GM20000 (cell line): ENCODE measurements at places on chromosomes 4 and X.

DNA sequence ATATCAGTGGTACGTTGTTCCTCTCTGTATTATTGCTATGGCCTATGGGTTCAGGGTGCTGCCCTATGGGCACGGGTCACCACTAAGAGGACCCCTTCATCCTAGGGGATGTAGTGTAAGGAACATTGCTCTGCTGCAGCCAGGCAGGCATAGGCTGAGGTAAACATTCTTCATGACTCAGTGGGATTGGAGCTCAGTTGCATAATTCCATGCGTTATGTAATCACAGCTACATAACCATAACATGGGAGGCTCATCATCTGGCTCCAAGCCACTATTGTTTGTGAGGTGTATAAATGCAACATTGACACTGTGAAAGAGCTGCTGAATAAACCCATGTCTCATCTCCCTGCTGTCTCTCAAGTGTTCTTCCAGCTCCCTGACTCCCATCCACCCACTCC is 375.2 kb downstream of the MAGEE1 start:
- no peak for DNase-seq

DNA sequence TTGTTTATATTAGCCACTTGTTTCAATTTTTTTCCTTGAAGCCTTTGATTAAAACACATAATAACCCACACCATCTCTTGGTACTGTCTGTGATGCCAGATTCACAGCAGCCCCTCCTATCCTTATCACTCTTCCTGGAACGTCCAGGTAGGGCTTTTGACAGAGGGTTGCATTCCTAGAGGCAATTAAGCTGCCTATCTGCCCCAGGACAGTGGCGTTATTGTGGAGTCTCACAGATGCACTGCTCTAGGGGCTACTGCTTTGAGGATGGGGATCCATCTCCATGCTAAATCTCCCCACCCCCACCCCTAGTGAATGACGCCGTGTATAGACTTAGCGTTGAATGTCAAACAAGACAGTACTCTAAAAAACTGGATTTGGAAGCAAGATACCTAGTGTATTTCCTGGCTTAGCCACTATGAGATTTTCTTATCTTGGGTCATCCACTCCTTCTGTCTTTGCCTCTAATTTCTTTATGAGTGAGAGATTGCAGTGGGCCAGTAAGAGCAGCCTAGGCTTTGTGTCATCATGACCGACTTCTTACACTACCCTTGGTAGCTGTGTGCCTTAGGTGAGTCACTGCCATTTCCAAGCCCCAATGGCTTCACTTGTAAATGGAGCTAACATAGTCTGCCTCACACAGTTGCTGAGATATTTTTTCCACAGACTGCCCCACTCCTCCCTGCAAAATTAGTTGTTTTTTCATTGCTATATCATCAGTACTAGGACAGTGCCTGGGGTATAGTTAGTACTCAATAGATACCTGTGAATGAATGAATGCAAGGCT is 90.9 kb downstream of the EGF start:
- DNase-seq = no peak

GRCh38 chrX:12999422-12999821 is 24.5 kb downstream of the TMSB4X start:
- DNase-seq = no peak

- DNase-seq = no peak
Observed at GRCh38 chr4:154456240-154456639, 35.4 kb downstream of the DCHS2 start.

- DNase-seq = no peak
Observed at GRCh38 chr4:152586668-152587067, 50.8 kb upstream of the FBXW7 start.

- no peak for DNase-seq
Observed at GRCh38 chr4:113007151-113007550, 42.3 kb upstream of the ANK2 start.

DNA sequence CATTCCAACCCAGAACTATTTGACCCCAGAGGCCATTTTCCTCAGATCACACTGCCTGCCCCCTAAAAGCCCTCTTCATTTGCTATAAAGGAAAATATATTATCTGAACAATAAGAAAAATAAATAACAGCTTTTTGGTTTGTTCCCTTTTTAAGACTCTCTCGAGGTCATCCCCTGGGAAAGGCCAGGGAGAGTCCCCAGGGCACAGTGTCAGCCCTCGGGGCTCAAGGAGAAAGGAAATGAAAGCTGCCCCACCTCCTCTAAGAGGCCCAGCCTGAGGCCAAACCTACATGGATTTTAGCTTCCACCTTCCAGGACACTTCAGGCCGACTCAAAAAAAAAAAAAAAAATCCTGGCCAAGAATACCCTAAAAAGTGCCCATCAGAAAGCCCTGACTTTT is 97.6 kb downstream of the SH3KBP1 start:
- DNase-seq = no peak

DNA sequence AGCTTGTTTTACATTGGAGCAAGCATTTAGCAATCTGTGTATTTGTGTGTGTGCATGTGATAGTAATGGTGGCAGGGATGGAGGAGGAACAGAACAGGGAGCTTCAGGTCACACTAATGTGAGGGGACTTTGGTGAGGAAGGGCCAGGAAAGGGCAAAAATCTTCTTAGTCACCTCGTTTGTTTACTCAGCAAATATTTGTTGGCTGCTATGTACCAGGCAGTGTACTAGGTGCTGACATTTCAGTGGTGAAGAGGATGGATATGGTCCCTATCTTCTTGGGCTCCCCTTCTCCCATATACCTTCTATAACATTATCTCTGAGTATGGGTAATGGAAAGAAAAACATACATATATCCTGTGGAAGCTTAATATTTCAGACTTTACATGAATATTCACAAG is 48.5 kb upstream of the HDAC8 start:
- DNase-seq = no peak

DNA sequence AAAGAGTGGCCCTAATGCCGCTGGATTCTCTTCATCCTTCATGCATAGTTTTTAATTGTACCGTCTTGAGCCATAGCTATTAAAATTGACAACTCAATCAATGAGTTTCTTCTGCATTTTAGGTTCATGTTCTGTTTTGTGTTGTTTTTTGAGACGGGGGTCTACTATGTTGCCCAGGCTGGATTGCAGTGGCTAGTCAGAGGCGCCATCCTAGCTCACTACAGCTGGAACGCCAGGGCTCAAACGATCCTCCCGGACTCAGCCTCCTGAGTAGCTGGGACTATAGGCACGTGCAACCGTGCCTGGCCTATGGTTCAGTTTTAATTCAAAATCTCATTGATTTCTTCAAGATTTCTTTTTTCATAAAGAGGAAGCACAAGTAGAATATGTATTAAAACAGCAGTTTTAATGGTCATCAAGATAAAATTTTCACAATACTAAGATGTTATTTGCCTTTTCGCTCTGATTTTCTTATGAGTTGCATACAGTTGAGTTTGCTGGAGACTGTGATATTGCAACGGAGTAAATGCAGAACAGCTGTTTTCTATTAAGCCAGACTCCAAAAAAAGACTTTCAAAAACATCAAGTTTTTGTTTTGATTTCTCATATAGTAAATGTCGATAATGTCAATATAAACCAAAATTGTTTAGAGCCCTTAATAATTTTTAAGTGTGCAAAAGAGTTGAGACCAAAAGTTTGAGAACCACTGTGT is 1.1 kb upstream of the STX18 start:
- no peak for DNase-seq

DNA sequence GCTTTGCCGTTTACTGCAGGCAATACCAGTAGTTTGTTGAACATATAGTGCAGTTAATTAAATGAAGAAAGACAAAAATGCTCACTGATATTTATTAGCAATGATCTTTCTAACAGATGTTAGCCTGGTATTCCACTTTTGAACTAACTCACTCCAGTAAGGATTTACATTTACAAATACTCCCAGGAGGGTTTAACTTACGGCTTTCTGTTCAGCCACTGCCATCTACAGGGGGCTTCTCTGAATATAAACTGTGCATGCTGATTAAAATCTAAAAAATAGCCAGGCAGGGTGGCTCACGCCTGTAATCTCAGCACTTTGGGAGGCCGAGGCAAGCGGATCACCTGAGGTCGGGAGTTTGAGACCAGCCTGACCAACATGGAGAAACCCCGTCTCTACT is 2.2 kb upstream of the SRD5A3 start:
- no peak for DNase-seq

GRCh38 chr4:145177906-145178538 is 2.4 kb downstream of the OTUD4 start:
- no peak for DNase-seq
